Activated CD4-positive, alpha-beta T cell treated with anti-CD3 and anti-CD28 coated beads, Interleukin-2, amount 50 U/mL, for 16 hours (primary cell): ENCODE measurements at places on chromosomes 3 and 15.

GRCh38 chr3:12400616-12401194, 83.6 kb upstream of the TSEN2 start:
- DNase-seq = no peak

- no peak for DNase-seq
These were observed 49.9 kb downstream of the P3H2 start for GRCh38 chr3:190070622-190071347.

DNA sequence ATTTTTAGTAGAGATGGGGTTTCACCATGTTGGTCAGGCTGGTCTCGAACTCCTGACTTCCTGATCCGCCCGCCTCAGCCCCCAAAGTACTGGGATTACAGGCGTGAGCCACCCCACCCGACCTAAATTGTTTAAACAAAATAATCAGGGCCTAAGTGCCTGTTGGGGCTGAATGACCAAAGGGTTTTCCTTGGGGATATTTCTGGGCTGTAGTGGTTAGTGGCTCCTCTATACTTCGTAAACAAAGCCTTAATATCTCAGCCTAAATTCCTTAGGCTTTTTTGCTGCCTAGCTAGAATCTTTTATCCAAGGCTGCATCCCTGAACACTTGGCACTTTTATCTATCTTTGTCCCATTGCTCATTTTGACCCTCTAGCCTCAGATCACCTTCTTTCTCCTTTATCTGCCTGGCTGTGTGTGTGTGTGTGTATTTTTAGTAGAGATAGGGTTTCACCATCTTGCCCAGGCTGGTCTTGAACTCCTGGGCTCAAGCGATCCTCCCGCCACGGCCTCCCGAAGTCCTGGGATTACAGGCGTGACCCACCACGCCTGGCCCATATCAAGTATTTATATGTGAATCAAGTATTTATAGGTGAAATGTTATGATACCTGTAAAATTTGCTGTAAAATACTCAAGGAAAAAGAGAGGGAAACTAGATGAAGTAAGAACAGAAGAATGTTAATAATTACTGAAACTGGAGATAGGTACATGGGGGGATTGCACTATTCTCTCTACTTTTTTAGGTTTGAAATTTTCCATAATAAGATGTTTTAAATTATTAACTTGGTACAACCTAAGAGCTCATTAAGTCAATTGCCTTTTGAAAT, 1.8 kb downstream of the NUSAP1 start:
- DNase-seq = no peak

DNA sequence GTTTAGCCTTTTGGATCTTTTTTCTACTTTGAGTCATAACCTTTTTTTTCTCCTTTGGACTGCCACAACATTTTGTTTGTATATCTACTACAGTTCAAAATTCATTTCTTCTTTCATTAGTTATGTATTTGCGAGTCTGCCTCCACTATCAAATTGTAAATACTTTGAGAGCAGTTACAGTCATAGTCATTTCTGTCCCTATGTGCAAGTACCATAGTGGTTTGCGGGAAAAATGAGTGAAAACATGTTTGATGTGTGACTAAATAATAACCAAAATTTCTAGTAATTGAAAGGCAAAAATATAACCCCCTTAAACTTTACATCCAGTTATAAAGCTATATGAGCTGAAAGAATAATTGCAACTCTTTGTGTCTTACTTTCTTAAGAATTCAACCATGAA, 45.8 kb upstream of the CCDC50 start:
- DNase-seq = peak; percentile 30

GRCh38 chr3:177441276-177441812, 244.1 kb upstream of the TBL1XR1 start:
- no peak for DNase-seq

DNA sequence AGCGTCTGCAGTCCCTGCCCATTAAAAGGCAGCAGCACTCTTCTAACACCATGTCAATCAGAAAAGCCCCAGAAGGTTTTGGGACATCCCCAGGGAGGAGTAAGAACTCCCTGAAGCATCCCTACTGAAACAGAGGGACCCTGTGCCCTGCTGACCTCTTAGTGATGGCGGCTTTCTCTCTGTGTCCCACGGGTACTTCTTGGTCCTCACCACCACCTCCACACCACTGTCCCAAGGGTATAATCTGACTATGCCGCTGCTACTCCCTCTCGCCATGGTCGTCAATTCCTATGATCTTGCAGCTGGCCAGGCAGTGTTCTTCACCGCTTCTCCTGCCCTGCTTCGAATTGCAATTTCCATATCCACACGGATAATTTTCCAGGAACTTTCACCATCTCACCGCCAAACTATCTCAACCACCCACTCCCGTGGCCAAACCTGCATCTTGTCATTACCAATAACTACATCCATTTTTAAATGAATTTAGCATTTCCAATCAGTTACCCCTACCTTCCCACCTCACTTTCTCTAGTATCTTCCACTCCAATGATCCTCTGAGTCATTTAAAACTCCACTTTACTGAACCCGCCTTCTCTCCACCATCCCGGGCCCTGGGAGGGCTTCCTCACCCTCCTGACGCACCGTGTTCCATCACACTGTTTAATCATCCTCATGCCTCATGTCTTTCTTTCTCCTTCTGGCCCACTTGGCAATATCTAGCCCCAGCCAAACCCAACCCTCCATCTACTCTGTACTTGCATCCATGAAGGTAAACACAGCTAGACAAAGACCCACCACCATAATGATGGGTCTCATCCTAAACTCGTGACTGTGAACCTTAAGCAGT, 23.7 kb downstream of the PRR23E start:
- DNase-seq = no peak

DNA sequence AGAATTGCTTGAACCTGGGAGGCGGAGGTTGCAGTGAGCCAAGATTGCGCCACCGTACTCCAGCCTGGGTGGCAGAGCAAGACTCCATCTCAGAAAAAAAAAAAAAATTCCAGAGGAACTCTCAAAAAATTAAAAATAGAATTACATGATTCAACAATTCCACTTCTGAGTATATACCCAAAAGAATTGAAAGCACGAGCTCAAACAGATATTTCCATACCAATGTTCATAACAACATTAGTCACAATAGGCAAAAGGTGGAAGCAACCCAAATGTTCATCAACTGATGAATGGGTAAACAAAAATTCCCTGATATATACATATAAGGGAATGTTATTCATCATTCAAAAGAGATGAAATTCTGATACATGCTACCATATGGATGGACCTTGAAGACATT, 16.9 kb upstream of the MORF4L1 start:
- no peak for DNase-seq

GRCh38 chr15:44728576-44729407, 7.5 kb upstream of the TRIM69 start:
- DNase-seq = peak; percentile 99

GRCh38 chr3:33447958-33448357, 7.8 kb upstream of the UBP1 start:
- no peak for DNase-seq

- DNase-seq = no peak
These were observed 18.6 kb downstream of the ARIH1 start for GRCh38 chr15:72492733-72493132.

GRCh38 chr15:31295658-31296057, 31.0 kb upstream of the KLF13 start:
- DNase-seq = no peak

- no peak for DNase-seq
These were observed 28.6 kb upstream of the MINAR1 start for GRCh38 chr15:79403501-79403900.

DNA sequence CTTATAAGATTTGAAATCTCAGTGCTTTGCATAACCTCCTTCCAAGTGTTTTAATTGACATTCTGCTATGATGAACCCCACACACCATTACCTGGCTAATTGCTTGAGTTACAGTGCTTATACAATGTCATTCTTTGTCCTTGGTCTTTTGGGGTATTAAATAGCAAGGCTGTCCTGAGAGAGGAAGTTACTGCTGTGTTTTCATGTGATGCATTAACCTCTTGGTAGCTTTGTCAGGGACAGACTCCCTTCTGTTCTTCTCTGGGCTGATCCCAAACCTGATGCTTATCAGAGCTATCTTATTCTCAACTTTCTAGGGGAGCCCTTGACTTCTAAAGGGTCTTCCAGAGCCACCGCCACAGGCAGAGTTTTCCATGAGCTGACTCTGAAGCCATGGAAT, 12.4 kb upstream of the OTOL1 start:
- no peak for DNase-seq

- peak; percentile 43 for DNase-seq
These were observed 1.5 kb downstream of the MEGF11 start for GRCh38 chr15:66251790-66252684.

DNA sequence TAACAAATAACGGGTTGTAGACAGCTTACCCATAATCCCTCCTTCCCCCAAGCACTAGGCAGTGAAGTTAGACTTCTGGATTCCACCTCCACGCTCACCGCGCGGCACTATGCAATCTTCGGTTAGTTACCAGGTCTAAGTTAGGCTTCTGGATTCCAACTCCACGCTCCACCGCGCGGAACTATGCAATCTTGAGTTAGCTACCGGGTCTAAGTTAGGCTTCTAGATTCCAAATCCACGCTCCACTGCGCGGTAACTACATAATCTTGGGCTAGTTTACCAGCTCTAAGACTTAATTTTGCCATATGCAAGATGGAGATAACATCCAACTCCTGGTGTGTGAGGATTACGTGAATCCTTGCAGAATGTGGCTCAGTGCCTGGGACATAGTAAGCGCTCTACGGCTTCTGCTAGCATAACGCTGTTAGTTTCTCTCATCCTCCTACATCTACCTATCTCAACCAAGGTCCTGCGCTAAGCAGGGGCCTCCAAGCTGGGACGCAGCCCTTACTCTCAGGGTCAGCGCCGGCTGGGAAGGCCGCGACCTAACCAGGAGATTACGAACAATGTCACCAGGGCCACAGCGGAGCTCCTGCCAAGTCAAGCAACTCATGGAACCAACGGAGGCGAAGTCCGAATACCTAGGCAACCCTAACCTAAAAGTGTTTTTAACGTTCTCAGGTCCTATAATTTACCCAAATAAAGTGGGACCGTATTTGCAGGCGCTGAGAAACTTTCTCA, 497 bp upstream of the RPLP1 start:
- no peak for DNase-seq

DNA sequence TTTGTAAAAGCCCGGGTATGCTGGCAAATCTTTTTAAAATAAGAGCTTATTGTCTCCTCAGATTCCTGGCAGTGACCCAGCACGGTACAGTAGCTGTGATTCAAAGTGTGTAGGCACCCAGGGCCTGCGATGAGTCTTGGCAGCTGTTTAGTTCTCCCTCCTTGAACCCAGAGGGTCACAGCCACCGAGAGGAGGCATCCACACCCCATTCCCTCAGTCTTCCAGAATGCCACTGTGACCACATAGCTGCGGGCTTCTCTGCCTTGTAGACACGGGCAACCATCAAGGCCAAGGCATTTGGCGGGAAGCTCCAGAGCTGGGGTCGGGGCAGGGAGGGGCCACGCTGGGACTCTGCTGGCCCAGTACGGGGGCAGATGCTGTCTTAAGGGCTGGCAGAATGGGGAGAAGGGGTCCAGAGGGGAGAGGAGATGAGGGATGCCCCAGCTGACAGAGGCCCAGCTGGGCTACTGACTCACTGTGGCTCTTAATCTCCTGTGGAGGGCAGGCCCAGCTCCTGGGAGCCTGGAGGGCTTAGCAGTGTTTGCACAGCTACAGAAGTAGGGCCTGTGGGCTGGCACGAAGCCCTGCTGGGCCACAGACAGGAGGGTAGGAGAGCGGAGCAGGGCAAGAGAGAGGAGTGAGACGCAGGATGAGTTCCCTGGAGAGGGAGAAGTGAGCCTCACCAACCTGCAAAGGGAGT, 68.8 kb upstream of the DLG1 start:
- DNase-seq = no peak

GRCh38 chr3:69085168-69085832, 563 bp downstream of the ARL6IP5 start:
- DNase-seq = no peak

DNA sequence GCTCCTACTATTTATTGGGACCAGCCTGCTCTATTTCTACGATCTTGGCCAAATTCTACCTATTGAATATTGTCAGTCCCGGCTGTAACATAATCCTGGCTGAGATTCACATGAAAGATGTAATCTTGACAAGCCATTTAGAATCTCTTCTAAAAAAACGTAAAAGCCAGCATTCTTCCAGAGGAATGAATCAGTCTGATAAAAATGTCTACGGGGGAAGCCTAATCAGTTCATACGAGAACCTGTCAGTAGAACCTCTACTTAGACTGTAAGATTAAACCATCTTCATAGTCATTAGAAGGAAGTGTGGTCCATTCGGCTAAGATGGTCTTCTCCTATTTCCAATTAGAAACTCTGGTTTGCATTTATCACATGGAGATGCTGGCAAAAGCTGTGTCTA, 147.2 kb upstream of the WNT5A start:
- no peak for DNase-seq

DNA sequence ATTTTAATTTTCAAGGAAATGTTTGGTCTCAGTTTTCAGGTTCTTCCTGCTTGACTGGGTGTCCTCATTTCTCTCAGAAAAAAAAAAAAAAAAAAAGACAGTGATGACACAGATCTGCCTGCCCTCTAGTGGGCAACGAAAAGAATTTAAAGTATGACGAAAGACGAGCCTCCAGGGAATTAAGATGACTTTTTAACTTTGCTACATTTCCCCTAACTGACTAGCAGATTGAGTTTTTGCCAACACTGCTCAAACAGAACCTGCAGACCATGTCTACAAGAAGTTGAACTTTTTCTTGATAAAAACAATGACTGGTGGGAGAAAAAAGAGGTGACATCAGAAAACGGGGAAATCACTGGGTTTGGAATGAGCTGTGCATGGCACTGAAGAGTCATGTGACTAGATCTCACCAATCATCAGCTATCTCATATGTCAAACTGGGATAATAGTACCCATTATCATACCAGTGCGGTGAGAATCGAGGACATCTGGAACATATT, 40.8 kb downstream of the EOMES start:
- DNase-seq = peak; percentile 62

DNA sequence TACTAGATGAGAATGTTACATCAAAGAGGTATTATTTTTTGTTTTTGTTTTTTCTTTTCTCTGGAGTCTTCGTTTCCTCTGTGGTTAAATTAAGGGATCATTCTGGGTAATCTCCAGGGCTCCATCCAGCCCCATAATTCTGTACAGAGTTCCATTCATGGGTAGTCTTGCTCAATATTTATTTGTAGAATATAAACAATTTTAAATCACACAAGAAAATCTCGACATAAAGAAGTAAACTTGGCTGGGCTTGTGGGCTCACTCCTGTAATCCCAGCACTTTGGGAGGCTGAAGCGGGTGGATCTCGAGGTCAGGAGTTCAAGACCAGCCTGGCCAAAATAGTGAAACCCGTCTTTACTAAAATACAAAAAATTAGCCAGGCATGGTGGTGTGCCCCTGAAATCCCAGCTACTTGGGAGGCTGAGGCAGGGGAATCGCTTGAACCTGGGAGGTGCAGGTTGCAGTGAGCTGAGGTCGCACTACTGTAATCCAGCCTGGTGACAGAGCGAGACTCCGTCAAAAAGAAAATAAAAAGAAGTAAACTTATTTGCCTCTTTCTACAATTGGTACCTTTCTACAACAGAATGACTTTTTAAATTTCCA, 166.8 kb upstream of the TGFBR2 start:
- DNase-seq = no peak

GRCh38 chr3:187264021-187264420, 27.5 kb downstream of the MASP1 start:
- DNase-seq = no peak
